ENCODE measurements at places on chromosomes 6 and 20.

GRCh38 chr6:99905209-99906106, 88.6 kb downstream of the MCHR2 start:
- DNase-seq: peak; percentile 64

DNA sequence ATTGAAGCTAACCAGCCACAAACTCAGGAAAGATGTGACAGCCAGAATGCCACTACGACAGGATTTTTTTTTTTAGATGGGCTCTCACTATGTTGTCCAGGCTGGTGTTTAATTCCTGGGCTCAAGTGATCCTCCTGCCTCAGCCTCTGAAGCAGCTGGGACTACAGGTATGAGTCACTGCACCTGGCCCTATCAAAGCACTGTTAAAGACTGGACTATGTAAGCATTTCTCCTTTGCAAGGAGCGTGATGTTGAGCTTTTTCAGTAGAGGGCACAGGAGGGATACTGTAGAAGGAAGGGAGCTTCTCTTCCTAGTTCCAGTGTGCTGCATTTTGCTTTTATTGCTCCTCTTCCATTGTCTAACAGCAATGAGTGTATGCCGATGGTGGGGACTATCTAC, 35.8 kb downstream of the ZBTB9 start:
- DNase-seq: no peak

DNA sequence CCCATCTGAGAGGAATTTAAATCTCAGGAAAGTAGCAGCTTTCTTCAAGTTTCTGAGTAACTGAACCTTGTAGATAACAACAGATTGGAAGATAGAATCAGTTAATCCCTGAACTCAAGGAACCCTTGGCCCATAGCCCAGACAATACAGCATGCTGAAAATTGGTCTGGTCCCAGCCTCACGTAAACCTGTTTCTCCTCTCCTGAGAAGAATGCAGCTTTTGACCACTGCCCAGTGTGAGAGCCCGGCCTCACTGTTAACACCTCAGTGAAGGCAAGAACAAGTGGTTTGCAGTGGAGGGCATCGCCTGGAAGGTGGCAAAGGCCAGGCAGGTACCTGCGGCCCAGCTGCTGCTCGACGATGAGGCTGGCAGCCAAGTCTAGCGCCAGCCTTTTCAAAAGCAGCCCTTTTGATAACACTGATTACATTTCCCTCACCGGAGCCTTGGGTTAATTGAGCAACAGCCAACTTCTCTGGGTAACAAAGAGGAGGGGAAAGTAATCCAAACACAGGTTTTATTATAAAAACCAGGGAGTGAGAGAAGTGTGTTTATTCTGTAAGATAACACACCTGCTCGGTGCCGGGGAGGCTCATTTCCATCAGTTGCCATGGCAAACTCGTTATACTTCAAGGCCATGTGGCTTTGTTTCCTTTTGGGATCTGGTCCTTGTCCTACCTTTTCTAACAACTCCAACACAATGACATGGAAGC, 54.0 kb downstream of the TRAF3IP2 start:
- DNase-seq: peak; percentile 65

GRCh38 chr20:35776513-35777101, 4.8 kb downstream of the PHF20 start:
- DNase-seq: peak; percentile 41

Measured in iris pigment epithelial cell (primary cell).